ENCODE measurements at places on chromosomes 6 and 20.

DNA sequence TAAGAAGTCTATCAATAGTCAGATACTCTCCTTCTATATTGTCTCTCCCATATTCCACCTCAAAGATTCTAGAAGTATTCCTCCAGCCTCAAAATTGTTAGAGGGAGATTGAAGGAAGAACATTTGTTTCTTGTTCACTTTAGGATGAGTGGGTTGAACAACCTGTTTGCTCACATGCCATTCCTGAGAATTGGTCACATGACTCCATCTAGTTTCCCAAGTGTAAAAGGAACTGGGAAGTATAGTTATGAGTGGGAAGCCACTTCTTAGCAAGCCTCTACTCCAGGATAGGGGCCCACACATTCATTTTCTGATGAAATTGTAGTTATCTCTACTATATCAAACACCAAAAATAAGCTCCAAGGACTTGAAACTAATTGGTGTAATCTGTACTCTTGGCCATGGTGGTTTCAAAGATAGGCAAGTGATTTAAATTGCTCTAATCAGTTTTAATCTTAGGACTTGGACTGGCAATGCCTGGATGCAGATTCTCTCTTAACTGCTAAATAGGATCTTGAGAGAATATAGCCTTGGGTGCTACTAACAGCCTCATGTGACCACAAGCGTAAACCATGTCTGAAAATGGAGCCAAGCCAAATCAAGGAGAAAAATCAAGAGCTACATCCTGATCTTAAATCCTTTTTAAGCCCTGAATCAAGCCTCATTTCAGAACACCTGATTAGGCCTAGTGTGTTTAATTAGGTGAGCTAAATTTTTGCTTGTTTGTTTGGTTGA, 758.7 kb upstream of the MAN1A1 start:
- DNase-seq: no peak
- no peak overlapping the region for H3K27ac ChIP-seq
- no peaks in the 10 kb centered on the region for H3K27me3 ChIP-seq
- H3K4me1 ChIP-seq: no peaks in the 10 kb centered on the region
- peaks cover 6% of the 10 kb centered on the region for H3K36me3 ChIP-seq

- peaks cover 5% of the 10 kb centered on the region for H3K4me1 ChIP-seq
- no peaks in the 10 kb centered on the region for H3K27me3 ChIP-seq
- DNase-seq: no peak
- H3K4me3 ChIP-seq: no peak overlapping the region
- H3K27ac ChIP-seq: peak overlapping the region; percentile 68
Measured at GRCh38 chr6:56766806-56767178, 124.1 kb upstream of the DST start.

DNA sequence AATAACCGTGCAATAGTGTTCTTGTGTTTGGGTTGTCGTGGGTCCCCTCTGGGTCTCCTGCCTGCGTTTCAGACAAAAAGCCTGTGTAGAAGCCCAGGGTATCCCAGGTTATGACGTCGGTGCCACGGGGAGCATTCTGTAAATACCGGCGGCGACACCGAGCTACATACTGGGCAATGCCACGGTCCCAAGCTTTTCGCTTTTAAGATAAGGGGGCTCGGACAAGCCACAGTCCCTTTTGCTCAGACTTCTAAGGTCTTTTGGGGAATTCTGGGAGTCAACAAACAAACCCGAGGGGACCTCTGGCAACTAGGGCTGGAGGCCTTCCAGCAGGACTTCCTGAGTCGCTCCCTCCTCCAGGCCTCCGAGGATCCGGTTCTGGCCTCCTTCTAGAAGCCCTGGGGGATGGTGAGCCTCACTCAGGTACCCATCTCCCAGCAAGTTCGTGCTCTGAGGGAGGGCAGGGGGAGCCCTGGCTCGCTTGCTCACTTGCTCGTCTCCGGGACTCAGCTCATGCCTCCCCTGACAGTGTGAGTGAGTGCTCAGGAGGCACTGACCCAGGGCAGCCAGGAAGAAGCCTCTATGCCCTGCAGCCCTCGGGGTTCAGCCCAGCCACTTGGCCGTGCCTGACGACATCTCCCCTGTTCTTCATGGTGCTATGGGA, 62.4 kb upstream of the MRPS10 start:
- no peak overlapping the region for H3K4me3 ChIP-seq
- no peak for DNase-seq
- H3K36me3 ChIP-seq: peaks cover 4% of the 10 kb centered on the region
- peaks cover 13% of the 10 kb centered on the region for H3K4me1 ChIP-seq
- no peaks in the 10 kb centered on the region for H3K27me3 ChIP-seq

GRCh38 chr20:48024539-48024938, 239.3 kb upstream of the SULF2 start:
- 0 out of 2 replicates have a peak overlapping the region, but pooled peaks have one; percentile 8 for H3K27ac ChIP-seq
- H3K4me3 ChIP-seq: no peak overlapping the region
- peak; percentile 26 for DNase-seq
- H3K27me3 ChIP-seq: no peaks in the 10 kb centered on the region
- peaks cover 16% of the 10 kb centered on the region for H3K4me1 ChIP-seq

GRCh38 chr20:50651676-50652075, 39.7 kb downstream of the RIPOR3 start:
- H3K4me3 ChIP-seq: no peak overlapping the region
- H3K27ac ChIP-seq: no peak overlapping the region
- H3K36me3 ChIP-seq: no peaks in the 10 kb centered on the region
- H3K27me3 ChIP-seq: no peaks in the 10 kb centered on the region

DNA sequence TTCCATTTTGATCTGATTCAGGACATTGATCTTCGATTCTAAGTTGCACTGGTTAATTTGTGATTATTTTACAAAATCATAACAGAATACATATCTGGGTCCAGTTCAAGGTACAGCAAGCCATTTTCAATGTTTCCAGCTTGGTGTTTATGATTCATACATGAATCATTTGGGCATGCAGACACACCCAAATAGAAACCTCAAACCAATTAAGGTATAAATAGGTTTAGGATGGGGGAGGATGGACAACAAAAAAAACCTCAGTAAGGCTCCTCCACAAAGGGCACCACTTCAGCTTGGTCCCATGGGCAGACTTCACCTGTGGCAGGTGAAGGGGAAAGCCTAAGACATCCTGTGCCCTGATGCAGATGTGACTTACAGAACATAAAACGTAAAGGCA, 192.7 kb downstream of the KHDC1L start:
- DNase-seq: no peak
- peaks cover 9% of the 10 kb centered on the region for H3K36me3 ChIP-seq
- no peaks in the 10 kb centered on the region for H3K27me3 ChIP-seq
- H3K27ac ChIP-seq: no peak overlapping the region

GRCh38 chr6:170291271-170292110, 613 bp upstream of the DLL1 start:
- H3K27me3 ChIP-seq: peaks cover 88% of the 10 kb centered on the region
- H3K4me1 ChIP-seq: peaks cover 34% of the 10 kb centered on the region
- no peaks in the 10 kb centered on the region for H3K36me3 ChIP-seq
- H3K4me3 ChIP-seq: peak overlapping the region; percentile 26

- no peak for DNase-seq
- no peaks in the 10 kb centered on the region for H3K36me3 ChIP-seq
- H3K4me3 ChIP-seq: no peak overlapping the region
- no peaks in the 10 kb centered on the region for H3K27me3 ChIP-seq
- H3K27ac ChIP-seq: no peak overlapping the region
Measured at GRCh38 chr6:124903797-124904196, 58.4 kb upstream of the RNF217 start.

DNA sequence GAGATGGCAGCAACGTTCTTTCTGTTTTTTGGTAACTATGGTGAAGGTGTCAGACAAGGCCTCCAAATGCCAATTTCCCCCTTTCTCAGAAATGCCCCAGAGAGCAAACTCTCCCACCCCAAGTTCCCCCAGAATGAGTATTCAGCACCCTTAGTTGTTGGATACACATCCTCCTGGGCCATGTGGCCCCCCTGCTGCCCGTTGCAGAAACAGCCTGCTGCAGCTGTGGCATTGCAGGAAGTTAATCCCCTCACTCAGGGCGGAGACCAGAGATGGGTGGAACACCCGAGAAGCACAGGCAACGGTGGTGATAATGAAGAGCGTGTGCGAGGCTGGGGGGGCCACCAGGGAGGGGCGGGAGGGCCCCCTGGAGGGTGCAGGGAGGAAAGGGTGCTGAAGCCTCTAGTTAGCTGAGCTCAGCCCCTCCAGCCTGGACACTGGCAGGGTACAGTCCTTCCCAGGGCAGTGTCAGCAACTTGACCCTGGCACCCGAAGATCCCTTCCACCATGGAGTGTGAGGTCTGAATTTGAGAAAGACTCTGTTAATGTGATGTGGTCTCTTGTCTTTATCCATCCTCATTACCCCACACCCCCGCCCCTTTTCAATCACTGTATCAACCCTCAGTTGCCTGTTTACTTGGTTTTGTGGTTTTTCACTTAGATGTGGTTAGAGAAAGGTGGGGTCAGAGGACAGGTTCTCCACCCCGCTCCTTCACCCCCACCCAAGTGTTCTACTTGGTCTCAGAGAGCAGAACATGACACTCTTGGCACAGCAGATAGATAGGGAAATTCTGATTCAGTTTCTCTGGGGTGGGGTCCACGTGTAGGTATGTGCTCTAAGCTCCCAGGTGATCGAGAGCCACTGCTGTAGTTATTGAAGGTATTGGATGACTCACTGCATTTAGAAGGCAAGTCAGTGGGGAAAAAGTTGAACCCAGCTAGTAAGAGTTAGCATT, 208.8 kb upstream of the SUPT3H start:
- no peaks in the 10 kb centered on the region for H3K36me3 ChIP-seq
- no peak for DNase-seq
- H3K27ac ChIP-seq: no peak overlapping the region
- no peak overlapping the region for H3K4me3 ChIP-seq

DNA sequence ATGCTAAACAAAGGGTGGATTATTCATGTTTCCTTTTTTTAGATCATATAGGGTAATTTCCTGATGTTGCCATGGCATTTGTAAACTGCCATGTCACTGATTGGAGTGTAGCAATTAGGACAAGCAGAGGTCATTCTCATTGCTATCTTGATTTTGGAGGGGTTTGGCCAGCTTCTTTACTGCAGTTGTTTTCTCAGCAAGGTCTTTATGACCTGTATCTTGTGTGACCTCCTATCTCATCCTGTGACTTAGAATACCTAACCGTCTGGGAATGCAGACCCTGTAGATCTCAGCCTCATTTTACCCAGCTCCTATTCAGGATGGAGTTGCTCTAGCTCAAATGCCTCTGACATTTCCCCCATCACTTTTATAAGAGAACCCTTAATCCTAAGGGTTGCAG, 53.6 kb downstream of the CDS2 start:
- DNase-seq: no peak
- H3K27ac ChIP-seq: no peak overlapping the region
- no peaks in the 10 kb centered on the region for H3K27me3 ChIP-seq
- peaks cover 16% of the 10 kb centered on the region for H3K36me3 ChIP-seq

GRCh38 chr20:53409447-53409717, 184.3 kb downstream of the ZNF217 start:
- H3K4me3 ChIP-seq: no peak overlapping the region
- H3K27ac ChIP-seq: no peak overlapping the region
- no peaks in the 10 kb centered on the region for H3K27me3 ChIP-seq
- no peaks in the 10 kb centered on the region for H3K36me3 ChIP-seq
- no peaks in the 10 kb centered on the region for H3K4me1 ChIP-seq

All from SK-N-SH (cell line).